Stimulated activated CD8-positive, alpha-beta memory T cell treated with anti-CD3 and anti-CD28 coated beads, Interleukin-15, amount 100 ng/mL, for 1 hour (primary cell): ENCODE measurements at places on chromosomes 6 and 20.

- no peak for DNase-seq
Observed at GRCh38 chr20:35243986-35244385, 17.5 kb downstream of the MMP24 start.

DNA sequence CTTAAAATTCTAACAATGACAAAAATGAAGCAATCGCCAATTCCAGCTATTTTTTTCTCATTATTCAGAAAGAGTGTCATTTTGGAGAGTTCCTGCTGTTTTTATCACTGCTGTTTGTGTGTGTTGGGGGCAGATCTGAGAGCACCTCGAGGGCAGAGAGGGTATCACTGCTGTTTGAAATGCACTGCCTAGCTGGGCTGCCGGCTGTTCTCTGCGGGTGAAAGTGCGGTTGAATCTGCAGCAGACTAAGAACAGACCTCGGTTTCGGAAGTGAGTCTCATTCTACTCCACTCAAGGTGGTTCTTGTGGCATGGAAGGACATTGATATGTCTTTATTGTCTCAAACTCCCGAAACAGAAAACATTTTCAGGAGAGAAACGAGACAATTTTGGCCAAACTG lies 18.3 kb downstream of the INSM1 start:
- DNase-seq, result no peak

DNA sequence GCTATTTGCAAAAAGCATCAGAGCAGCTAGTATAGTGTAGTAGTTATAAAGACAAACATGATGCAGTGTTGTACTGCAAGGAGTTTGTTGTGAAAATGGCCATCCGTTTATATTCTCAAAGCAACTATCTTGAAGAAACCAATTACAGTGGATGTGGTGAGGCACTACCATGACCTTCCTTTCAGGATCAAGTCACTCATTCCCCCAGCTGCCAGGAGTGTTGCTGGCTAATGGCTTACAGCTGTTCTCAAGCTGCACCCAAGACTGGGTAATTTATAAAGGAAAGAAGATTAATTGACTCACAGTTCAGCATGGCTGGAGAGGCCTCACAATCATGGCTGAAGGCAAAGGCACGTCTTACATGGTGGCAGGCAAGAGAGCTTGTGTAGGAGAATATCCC lies 29.0 kb downstream of the ADGRF4 start:
- DNase-seq, result no peak

DNA sequence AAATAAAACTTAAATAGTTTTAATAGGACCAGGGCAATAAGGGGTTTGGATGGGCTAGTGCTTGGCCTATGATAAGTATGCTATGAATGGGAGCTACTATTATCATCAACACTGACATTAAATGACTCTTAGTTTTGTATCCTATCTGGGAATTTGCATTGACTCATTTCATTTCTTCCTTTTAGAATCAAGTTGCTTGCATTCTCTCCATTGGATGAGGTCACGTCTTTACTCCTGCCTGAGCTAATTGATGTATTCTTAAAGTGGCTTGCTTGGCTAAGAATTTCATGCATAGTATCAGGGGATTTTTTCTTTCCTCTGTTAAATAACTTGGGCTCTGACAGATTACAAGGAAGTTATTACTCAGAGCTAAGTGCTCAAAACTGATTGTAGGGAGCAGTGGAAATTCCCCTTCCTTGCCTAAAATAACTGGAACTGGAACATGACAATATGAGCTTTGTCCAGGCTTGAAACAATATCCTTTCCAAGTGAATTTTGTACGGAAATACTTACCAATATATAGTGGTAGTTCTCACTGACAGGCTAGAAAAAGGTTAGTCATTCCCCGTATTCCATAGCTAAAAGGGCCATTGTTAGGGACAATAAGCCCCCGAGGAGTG lies 169.9 kb downstream of the BCAS1 start:
- DNase-seq, result no peak

GRCh38 chr6:73985891-73986290 lies 289.9 kb downstream of the CD109 start:
- DNase-seq, result no peak

- DNase-seq, result no peak
Observed at GRCh38 chr6:123168892-123169773, 173.1 kb downstream of the CLVS2 start.

GRCh38 chr6:79864001-79864400 lies 83.4 kb downstream of the ELOVL4 start:
- no peak for DNase-seq

DNA sequence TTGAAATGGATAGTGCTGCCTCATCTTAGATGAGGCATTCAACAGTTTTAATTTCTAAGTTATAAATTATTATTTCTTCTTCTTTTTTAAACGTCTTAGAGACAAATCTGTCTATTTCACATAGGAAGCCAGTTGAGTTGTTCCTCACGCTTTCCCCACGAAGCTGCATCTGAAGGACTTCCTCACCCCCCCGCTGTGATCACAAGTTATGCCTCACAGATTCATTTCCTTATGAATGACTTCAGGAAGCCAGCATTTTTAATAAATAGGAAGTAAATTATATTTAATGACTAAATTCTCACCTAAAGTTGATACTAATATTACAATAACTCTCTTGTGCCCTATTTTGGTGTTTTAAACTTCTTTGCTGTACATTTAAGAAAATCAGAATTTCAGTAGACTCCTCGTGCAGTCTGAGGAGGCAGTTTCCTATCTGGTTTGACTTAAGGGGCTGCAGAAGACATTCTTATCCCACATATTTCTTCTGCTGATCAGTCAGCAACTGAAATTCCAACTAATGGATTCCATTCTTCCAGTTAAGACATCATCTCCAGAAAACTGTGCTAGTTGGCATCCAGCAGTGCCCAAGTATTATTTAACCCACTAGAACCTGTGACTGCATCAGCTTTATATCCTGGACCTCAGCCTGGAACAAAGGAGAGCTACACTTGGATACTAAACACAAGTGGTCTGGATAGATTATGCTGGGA lies 182.7 kb upstream of the CCN2 start:
- no peak for DNase-seq

- DNase-seq, result no peak
Observed at GRCh38 chr6:157869673-157870302, 46.7 kb downstream of the SNX9 start.
